SHP77 (cell line): ENCODE measurements at places on chromosomes 5 and 9.

- DNase-seq: peak; percentile 28
These were observed 69.8 kb upstream of the CCDC112 start for GRCh38 chr5:115366223-115366622.

DNA sequence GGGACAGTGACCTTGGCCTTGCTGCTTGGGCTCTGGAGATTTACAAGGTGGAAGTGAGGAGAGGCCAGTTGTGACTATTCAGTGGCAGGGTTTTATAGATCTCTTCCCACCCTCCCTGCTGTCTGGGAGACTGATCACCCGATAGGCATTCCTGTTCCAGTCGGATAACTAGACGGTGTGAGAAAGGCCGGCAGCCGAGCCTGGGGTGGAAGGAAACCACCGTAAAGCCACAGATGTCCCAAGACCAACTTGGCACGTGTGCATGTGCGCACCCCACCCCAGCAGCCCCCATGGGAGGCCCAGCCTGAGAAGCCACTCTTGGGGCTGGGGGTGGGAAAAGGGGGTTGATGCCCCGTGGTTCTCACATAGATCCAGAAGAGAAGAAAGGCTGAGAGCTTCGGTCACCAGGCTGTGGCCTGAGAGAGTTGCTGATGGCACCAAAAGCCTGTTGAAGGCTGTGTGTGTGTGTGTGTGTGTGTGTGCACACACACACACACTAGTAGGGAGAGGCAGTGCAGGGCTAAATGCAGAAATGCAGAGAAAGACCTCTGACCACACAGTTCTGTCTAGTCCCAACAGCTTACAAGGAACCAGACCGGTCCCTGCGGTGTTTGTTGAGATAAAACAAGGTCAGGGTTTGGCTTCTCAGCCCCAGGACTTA, 225.8 kb downstream of the FANCC start:
- DNase-seq: no peak

DNA sequence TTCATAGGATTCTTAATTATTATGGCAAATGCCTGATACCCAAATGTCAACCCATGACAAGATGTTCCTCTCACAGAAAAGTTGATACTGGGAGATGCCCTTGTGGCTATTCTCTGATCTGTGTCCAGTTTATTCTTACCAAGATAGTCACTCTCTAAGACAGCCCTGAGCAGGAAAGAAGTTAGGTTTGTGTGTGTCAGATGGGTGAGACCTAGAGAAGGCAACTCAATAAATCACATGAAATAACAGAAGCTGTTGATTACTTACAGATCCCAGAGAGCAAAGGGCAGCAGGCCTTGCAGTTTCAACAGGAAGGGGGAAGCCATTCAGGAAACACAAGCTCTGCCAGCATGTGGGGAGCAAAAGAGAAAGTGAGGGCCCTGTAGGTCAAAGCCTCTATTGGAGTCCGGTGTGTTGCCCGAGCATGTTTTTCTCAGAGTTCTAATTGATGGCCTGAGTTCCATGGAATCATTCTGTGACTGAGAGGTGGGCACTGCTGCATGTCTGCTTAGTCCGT, 1193.7 kb upstream of the CDH18 start:
- no peak for DNase-seq

- no peak for DNase-seq
These were observed 23.4 kb downstream of the DMRTA1 start for GRCh38 chr9:22469928-22470544.

DNA sequence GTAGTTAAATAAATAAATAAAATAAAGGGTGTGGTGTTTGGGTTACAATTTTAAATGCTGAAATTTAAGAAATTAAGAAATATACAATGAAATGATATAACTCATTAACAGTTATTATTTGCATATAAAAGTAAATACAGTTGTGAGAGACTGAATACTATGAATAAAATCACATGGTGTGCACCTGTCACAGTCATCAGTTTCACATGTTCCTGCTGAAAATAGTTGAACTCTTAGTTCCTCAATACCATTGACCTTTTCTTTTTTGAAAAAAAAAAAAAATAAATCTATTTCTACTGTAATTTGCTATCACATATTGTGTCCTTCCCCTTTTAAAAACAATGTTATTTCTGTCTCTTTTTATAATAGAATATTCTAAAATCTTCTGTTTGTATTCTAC, 130.9 kb upstream of the CHD1 start:
- no peak for DNase-seq

DNA sequence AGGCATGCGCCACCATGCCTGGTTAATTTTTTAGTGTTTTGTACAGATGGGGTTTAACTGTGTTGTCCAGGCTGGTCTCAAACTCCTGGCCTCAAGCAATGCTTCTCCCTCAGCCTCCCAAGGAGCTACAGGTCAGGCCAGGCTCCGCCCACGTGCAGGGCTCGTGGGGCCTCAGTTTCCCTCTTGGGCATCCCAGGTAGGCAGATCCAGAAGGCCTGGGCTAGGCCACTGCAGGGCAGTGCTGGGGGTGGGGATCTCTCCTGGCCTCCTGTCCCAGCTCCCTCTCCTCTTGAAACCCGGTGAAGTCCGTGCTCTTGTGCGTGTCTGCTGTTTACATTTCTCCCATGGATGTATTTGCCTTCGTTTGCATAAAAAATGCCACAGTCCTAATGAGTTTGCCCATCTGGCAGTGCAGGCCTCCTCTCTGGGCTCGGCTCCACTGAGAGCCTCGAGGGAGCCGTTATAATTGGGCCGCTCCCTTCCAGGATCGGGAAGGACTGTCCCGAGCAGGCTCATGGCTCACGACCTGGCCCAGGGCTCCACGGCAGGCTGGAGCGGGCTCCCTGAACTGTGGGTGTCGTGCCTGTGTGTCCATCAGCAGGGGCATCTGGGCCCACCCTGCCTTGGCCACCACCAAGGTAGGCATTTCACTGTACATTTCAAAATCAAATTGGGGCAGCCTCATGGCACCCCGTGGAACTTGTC, 52.6 kb upstream of the RUFY1 start:
- no peak for DNase-seq

GRCh38 chr5:153699035-153699434, 208.6 kb downstream of the GRIA1 start:
- no peak for DNase-seq

- DNase-seq: peak; percentile 47
These were observed 121.0 kb downstream of the FEM1C start for GRCh38 chr5:115423541-115423940.

DNA sequence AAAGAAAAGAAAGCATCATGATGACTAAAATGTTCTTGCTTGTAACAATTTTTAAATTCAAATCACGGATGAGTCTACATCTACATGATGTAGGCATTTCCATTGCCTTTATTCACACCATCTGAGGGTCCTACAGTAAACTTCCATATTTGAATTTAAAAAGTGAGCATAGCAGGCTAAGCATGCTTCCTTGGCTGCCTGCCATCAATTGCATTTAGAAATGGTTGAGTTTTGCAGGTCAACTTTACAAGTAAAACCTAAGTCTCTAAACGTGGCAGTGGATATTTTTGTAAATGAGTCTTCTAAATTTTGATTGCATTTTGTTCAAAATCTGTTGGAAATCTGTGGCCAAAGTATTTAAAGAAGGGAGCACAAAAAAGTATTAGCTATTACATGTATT, 136.5 kb upstream of the PTCH1 start:
- no peak for DNase-seq

GRCh38 chr5:978693-979092, 29.9 kb upstream of the NKD2 start:
- no peak for DNase-seq

- no peak for DNase-seq
These were observed 45.1 kb upstream of the GARNL3 start for GRCh38 chr9:127219520-127219919.

DNA sequence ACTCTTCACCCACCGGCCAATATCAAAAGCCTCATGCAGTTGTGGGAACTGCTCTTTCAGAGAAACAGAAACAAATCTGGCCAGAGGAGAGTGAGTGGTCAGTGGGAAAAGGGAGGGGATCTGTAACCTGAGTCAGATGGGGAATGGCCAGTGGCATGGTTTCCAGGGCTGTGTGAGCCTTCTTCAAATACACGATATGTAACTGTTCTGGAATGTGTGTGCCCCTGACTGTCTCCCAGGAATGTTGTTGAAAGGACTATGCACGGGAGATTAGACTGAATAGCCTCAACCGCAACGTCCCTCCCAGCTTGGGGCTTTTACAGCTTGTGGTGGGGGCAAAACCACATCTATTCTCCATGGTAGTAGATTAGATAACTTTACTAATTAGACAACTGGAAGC, 60.8 kb downstream of the SH3TC2 start:
- DNase-seq: no peak

DNA sequence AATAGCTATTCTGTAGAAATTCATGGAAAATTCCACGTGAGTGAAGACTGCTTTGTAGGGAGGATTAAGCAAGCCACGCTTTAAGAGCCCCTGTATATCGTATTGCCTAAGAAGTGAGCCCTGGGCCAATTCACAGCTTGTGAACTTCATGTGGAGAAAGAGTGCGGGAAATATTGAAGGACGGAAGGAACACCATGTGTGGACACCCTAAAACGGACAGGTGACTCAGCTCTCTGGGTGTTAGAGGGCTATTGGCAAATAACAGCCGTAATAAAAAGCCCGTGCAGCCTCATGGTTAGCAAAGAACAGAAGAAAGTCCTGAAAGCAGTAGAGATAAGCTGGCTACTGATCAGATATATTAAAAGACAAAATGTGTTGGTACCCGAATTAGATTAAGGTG, 26.4 kb downstream of the ZNF366 start:
- DNase-seq: no peak

- no peak for DNase-seq
These were observed 52.7 kb downstream of the DAP start for GRCh38 chr5:10708189-10708944.

DNA sequence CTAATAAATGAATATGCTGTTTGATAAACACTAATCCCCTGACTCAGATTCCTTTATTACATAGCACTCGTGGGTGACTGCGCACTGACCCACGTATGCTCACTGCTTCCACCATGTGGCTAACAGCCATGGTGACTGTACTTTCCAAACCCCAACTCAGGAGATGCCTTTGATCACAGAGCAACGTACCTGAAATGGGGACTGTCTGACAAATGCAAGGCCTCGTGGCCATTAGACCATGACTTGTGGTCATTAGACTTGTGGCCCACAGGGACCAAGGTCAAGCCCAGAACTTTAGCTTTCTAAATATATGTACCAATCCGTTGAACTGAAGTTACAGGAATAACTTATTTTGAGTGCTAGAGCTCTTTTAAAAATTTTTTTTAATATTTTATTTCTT, 46.6 kb downstream of the CYFIP2 start:
- peak; percentile 57 for DNase-seq

GRCh38 chr9:129414993-129415941, 205.6 kb downstream of the C9orf50 start:
- no peak for DNase-seq

- DNase-seq: no peak
These were observed 23.2 kb upstream of the STXBP1 start for GRCh38 chr9:127588740-127589506.

GRCh38 chr5:170444969-170445505, 55.9 kb upstream of the KCNMB1 start:
- DNase-seq: no peak
